Activated CD4-positive, alpha-beta T cell treated with anti-CD3 and anti-CD28 coated beads for 48 hours (primary cell): ENCODE measurements at places on chromosomes 13 and 19.
A peak's percentile ranks its signal among the peaks of the same experiment; 100 is the strongest.

GRCh38 chr13:56893843-56894242 lies 246.9 kb upstream of the PRR20A start:
- DNase-seq, result no peak

- DNase-seq, result no peak
These were observed 208.9 kb upstream of the SLC10A2 start for GRCh38 chr13:103275081-103275480.

DNA sequence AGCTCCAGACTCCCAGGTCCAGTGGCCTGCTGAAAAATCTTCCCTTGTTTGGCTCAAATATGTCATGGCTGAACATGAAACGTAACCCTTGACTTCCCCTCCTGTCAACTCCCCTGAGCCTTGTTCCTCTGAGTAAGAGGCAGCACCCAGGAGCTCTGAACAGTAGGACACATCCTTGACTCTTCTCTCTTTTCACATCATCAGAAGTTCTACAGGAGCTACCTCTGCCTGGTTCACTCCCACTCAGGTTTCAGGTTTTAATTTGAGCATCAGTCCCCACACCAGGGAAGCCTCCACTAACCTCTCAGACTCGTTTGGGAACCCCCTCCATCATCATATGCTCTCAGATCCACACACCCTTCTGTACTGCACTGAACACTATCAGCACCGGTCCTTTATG lies 30.3 kb downstream of the ZNF823 start:
- no peak for DNase-seq

DNA sequence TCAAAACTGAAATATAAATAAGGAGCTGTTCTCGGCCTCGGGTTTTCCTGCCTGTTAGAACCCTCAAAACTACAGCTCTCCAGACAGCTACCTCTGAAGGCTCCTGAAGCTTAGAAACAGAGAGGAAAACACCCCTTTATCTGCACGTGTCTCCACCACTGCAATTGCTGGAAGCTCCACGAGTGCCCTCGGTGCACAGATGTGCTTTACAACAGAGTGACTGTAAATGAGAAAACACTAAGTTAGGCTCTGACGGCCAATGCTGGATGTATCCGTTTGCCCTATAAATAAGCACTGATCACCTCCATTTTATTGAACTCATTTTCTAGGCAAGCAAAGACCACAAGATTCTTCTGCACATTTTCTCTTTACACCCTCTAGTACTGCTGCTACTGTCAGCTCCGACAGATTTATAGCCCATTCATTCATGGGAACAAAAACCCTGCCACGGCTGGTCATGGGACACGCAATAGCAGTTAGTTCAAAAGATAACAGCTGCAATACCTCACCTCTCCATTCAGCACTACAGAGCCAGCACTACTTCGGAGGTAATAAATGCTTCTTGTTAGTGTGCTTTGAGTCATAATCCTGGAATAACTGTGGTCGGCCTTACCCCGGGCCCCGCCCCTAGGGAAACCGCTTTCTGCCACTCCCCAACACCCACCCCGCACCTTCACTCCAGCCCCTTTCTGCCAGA lies 241.1 kb upstream of the ZNF507 start:
- no peak for DNase-seq

DNA sequence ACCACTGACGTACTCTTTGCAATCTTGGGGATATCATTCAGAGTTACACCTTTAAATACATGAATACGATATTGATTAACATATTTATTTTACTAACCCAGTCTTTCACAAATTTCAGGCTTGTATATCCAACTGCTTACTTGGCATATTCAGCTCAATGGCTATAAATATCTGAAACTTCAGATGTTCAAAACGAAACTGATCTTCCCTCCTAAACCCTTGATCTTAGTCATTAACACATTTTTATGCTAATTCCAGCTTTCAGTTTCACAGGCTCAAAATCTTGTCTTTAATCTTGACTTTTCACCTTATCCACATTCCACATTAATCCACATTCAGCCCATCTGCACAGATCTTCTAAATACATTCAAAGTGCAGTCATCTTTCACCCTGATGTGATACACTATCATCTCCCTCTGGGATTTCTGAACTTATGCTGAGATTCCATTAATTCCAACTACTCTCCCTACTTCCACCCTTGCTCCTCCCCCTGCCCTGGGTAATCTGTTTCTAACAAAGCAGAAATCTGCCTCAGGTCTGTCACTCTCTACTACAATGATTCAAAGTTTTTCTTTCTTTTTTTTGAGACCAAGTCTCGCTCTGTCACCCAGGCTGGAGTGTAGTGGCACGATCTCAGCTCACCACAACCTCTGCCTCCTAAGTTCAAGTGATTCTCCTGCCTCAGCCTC lies 387.2 kb downstream of the GPC5 start:
- DNase-seq, result no peak

DNA sequence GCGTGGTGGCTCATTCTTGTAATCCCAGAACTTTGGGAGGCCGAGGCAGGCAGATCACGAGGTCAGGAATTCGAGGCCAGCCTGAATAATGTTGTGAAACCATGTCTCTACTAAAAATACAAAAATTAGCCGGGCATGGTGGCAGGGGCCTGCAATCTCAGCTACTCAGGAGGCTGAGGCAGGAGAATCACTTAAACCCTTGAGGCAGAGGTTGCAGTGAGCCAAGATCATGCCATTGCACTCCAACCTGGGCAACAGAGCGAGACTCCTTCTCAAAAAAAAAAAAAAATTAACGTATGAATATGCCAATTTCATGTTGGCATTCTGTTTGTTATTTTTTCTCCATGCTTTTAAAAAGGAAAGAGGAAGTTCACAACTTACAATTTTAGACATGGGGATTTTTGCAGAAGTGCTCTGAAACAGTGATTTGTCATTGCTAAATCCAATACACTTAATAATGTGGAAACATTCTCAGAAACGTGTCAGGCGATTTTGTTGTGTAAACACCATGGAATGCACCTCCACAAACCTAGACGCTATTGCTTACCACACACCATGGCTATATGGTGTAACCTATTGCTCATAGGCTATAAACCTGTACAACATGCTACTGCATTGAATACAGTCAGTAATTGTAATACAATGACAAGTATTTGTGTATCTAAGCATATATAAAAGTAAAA lies 115.9 kb upstream of the PCDH20 start:
- no peak for DNase-seq

- DNase-seq, result no peak
These were observed 6.0 kb upstream of the FFAR1 start for GRCh38 chr19:35341565-35342225.

DNA sequence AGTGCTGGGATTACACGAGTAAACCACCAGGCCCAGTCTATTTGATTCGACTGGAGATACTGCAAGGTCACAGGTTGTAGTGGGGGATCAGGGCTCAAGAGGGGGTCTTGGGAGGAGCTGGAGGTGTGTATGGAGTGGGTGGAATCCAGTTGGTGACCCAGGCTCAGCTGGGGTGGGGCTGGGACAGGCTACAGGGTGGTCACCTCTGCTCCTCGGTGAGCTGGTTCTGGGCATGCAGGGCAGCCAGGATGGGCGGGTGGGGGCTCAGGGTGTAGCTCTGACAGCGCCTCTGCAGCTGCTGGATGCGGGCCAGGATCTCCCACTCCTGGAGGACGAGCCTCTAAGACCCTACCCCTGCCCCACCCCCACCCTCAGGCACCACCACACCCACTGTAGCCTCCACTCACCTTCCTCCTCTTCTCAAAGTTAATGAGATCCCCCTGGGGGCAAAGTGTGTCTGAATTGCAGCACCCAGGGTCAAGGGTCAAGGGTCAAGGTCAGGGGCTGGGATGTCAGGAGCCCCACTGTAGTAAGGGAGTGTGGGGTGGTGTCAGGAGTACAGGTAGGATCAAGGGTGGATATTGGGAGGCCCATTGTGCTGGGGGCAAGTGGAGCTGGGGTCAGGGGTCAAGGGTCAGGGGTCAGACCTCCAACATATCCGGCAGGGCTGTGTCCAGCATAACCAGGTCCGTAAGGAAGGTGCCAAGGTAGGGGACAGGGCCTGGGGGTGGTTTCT lies 17.1 kb downstream of the RGL3 start:
- no peak for DNase-seq

- no peak for DNase-seq
These were observed 51.7 kb downstream of the RXFP2 start for GRCh38 chr13:31790992-31791391.

DNA sequence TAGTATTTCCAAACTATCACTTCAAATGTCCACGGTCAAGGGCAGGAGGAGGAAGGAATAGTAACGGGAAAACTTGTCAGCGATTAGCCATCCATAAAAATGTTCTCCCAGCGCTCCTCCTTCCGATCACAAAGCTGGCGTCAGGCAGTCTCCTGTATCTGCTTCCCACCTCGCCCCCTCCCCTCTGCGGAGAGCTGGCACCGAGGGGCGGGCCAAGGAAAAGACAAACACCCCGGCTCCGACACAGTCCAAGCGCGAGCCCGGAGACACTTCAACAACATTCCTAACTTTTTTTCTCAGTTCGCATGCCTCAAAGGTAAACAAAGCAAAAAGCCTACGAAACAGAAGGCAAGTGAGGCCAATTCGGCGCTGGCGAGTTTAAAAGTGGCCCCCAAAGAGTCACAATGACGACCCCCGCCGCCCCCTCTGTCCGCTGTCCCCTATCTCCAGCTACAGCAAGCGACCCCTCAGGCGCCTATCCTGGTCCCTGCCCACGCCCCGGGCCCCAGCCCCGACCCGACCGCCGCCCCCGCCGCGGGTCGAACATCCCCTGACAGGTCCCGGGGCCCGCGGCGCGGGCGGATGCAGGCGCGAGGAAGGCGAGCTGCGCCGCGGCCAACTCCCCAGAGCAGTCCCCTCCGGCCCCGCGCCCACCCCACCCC lies 736 bp downstream of the SMAD9 start:
- DNase-seq, result peak; percentile 8

- DNase-seq, result no peak
These were observed 56.1 kb downstream of the CDK8 start for GRCh38 chr13:26310003-26310402.

DNA sequence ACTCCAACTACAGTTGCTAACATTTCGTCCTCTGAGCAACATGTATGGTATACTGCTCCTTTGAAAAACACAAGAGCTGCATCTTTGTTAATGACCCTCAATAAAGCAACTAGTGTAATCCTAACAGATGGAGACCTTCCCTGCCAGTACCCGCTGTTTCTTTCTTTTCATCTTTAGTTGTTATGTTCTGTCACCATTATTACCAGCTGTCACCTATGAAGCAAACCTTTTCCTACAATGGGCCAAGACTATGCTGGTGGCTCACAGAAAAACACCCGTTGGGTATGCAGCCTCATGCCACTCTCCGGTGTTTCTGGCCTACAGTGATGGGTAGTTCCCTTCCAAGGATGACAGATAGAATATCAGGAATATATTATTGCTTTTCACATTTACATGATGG lies 29.7 kb upstream of the CYSLTR2 start:
- DNase-seq, result no peak

GRCh38 chr13:44972956-44973581 lies 16.2 kb downstream of the NUFIP1 start:
- no peak for DNase-seq

DNA sequence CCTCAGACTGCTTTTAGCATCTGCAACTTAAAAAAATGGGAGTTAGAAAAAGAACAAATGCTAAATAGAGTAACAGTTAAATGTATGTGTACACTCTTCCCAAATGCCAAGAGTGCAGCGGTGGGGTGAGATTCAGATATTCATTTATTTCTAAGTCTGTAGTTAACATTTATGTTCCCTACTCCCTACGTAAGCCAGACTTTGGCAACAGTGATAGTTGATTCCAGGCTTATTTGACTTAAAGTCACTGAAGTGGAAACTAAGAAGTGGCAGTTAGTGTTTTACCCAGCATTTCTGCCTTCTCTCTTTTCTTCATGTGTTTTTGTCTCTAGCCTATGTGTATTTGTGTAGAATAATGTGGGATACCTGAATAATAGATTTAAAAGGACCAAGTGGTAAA lies 4.5 kb downstream of the MIR17HG start:
- no peak for DNase-seq

GRCh38 chr13:99792079-99792921 lies 179.3 kb downstream of the ZIC5 start:
- no peak for DNase-seq

GRCh38 chr19:18478545-18479311 lies 40.8 kb upstream of the ISYNA1 start:
- peak; percentile 86 for DNase-seq

GRCh38 chr13:101639711-101640110 lies 187.2 kb downstream of the ITGBL1 start:
- DNase-seq, result no peak

GRCh38 chr13:111370570-111371535 lies 50.4 kb downstream of the TEX29 start:
- DNase-seq, result no peak

GRCh38 chr19:38228005-38228377 lies 4.0 kb upstream of the DPF1 start:
- no peak for DNase-seq

GRCh38 chr19:4310247-4311121 lies 6.1 kb downstream of the FSD1 start:
- peak; percentile 50 for DNase-seq

DNA sequence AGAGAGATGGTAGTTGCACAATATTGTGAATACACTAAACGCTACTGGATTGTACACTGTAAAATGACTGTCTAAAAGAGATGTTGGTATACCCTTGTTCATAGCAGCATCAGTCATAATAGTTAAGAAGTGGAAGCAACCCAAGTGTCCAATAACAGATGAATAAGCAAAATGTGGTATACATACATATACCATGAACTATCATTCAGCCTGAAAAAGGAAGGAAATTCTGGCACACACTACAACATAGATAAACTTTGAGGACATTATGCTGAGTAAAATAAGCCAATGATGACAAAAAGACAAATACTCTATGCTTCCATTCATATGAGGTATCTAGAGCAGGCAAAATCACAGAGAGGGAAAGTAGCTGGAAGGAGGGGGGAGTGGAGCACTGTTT lies 16.0 kb downstream of the DZIP1 start:
- DNase-seq, result no peak

GRCh38 chr19:29908963-29909944 lies 32.8 kb upstream of the URI1 start:
- no peak for DNase-seq

- DNase-seq, result no peak
These were observed 7.2 kb upstream of the PABPC3 start for GRCh38 chr13:25088562-25089221.

- DNase-seq, result no peak
These were observed 133.4 kb upstream of the NBEA start for GRCh38 chr13:34808649-34809048.

- DNase-seq, result no peak
These were observed 21.0 kb upstream of the HOMER3 start for GRCh38 chr19:18961767-18962620.

DNA sequence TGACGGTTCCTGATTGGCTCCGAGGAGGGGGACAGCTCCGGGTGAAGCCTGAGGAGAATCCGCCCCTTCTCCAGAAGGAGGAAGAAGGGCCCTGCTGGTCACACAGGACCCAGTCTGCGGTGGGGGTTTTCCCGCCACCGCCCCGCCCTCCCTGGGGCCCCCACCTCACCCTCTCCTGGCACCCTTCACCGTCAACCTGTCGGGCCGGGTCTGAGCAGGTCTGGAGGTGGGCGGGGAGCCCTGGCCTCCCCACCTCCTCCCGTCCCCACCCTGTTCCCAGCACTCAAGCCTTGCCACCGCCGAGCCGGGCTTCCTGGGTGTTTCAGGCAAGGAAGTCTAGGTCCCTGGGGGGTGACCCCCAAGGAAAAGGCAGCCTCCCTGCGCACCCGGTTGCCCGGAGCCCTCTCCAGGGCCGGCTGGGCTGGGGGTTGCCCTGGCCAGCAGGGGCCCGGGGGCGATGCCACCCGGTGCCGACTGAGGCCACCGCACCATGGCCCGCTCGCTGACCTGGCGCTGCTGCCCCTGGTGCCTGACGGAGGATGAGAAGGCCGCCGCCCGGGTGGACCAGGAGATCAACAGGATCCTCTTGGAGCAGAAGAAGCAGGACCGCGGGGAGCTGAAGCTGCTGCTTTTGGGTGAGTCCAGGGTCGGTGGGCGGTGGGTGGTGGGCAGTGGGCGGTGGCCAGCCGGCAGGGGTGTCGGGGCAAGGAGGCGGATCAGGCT lies at the start of gene GNA15:
Gene GNA15, plus strand, starts transcription at position 73 of the 723 bp plus-strand sequence. Its CDS starts 418 bp downstream, at position 491.
- peak; percentile 51 for DNase-seq
